ENCODE measurements at places on chromosomes 4 and X.

- DNase-seq: no peak
Observed at GRCh38 chr4:166003811-166004210, 130.8 kb downstream of the TLL1 start.

DNA sequence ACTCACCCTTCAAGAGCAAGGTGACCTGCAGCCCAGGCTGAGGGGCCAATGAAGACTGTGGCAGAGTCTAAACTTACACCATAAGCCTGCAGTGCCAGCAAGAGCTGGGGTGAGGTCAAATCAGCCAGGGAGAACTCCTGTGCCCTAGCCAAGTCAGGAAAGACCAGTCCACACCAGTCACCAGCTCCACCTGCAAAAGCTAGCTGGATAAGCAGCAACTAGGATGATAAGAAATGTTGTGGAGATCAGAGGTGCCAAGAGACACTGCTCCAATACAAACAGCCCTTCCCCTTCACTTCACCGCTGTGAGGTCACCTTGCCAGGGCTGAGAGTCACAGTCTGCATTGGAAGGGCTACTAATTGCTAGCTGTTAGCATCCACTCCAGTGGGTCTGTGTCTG is 31.3 kb downstream of the NIPAL1 start:
- DNase-seq: no peak

DNA sequence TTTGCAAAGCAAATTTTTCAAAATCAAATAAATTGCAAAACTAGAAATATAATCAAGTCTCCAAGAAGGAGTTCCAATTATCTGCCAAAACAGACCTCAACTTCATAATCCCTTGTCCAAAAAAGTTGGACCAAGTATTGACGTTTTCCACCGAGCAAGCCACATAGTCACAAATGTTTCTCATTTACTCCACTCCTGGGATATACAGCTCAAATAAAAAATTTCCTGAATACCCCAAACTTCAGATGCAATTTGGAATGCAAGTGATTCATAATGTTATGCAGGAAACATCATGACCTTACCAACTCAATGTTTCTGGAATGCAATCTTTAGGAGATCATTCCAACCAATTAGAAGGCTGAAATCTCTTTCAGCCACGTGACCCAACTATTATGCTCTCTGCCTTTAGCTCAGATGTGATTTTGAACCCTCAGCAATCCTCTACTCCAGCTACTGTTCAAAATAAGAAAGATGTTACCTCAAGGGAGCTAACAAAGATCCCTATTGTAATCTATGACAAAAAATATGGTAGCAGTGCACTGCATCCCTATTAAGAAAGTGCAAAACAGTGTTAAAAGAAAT is 72.4 kb downstream of the PRDM5 start:
- DNase-seq: no peak

DNA sequence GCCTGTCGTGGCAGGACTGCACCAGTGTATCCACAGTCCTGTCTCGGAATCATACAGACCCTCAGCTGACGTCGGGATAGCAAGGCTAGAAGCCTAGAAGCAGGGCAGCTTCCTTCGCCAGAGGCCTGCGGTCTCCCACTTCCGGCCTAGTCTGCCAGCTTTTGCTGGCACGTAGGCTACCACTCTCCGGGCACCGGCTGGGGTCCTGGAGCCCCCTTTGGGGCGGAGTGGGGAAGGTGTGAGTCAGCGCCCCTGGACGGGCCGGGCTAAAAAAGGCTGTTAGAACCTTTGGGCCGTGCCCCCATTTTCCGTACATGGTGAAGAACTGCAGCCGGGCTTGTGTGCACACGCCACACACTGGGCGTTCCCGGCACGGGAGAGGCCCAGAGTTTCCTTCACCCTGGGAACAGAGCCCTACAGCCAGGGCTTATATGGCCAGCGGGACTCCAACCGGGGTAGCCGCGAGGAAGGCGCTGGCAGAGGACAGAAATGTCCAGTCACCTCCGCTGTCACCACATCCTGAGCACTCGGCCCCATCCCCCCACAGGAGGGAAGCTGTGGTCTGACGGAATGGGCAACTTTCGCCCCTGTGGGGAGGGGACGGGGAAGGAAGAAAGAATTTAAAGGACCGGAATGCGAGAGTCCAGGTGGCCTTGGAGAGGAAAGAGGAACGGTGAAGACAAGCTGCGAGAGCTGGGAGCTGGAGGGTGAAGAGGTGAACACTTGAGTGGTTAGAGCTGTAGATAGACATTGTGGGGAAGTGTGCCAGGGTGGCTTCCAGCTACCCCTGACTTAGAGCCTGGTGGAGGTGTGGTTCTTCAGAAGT is 4.6 kb downstream of the MAGIX start:
- no peak for DNase-seq

GRCh38 chr4:182862921-182863320 is 54.3 kb downstream of the DCTD start:
- no peak for DNase-seq

GRCh38 chrX:97705936-97706335 is 822.2 kb downstream of the RPA4 start:
- no peak for DNase-seq

DNA sequence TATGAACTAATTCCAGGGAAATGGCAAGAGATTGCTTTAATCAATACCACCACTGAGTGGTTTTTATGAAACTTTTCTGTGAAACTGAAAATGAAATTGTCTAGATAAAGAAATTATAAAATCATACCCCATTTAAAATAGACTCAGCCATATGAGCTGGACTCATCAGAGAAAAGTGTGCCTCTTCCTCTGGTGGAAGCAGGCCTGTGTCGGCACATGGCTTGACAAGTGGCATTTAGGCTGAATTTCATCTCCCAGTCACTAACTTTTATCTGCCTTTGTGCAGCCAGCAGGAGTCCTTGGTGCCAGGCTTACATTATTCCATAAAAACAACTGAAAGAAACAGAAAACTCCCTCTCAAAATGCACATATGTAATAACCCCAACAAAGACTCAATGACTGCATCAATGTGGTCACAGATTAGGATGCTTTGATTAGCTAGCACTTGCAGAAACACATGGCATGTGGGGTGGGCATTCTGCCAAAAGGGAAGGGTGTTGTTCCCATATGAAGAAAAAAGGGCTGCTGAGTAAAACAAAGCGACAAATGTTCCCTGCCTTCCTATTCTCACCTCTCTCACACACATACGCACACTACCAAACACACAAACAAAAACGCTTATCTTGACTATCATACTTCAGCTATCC is 232.3 kb downstream of the PABPC4L start:
- no peak for DNase-seq

DNA sequence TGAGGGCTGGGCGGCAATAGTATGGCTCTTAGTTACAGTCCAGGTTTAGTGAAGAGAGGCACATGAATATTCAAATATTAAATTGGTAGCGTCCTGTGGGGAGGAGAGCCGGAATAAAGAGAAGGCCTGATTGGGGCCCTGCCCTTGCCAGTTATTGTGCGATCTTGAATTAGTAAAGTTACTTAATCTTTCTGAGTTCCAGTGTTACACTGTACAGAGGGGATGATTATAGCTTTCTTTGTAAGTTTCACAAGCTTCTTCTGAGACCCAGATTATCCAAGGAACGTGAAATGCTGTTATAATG is 1.2 kb downstream of the METAP1 start:
- no peak for DNase-seq

DNA sequence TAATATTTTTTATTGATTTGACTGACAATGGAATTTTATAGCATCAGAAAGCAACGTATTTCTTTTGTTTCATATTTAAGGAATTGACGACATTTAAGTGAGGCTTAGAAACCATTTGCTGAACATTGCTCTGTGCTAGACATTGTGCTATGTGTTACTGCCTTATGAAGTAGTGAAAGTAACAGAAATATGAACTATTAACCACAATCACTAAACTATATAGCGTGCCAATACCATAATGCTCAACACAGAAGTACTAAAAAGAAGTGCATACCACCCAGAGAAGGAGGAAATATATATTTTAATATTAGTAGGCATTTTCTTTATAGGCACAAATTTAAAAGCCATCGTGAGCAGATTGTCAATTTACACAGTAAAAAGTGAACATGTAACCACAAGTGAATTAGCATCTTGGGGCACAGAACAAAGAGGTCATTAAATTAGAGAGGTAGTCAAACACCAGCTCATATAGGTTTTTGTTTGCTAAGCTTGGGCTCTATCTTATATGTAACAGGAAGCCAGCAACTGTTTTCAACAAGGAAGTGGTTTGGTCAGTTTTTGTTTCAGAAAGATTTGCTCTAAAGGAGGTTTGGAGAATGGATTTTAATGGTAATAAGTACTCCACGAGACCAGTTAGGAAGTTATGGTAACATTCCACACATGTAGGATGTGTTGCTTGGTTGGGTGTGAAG is 270.7 kb downstream of the GRXCR1 start:
- no peak for DNase-seq

DNA sequence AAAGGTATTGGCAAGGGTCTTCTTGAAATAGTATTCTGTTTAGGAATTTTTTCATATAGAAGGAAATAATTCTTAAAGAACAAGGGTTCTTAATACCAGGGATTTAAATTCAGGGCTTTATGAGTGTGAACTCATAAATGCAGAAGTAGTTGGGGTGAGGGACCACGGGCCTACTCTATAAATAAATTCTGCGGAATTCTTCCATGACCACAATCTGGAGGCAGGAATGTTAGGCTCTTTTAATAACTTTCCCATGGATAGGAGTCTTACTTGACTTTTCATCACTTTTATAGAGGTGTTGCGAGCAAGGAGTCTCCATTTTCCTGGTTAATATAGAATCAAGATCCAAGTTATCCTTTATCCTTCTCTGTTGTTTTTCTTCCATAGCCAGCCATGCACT is 76.7 kb upstream of the SLC4A4 start:
- no peak for DNase-seq

- no peak for DNase-seq
Observed at GRCh38 chrX:39580043-39580442, 517.7 kb downstream of the BCOR start.

DNA sequence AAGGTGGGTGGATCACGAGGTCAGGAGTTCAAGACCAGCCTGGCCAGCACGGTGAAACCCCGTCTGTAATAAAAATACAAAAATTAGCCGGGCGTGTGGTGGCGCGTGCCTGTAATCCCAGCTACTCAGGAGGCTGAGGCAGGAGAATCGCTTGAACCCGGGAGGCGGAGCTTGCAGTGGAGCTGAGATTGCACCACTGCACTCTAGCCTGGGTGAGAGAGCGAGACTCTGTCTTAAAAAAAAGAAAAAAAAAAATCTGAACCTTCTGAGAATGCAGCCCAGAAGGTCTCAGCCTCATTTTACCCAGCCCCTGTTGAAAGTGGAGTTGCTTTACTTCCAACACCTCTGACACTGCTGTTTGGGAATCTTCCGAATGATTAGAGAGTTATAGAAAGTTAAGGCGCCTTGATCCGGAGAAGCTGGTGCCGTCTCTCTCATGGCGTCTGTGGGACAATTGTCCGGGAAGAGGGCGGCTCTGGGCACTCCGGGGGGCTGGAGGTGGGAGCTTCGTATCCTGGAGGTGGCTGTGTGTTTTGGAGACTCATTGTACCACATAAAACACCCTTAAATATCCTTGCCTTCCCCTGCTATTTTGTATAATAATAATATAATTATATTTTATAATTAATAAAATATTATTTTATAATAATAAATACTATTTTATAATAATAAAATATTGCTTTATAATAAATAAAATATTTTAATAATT is 92.7 kb upstream of the PPP2R3B start:
- DNase-seq: no peak

DNA sequence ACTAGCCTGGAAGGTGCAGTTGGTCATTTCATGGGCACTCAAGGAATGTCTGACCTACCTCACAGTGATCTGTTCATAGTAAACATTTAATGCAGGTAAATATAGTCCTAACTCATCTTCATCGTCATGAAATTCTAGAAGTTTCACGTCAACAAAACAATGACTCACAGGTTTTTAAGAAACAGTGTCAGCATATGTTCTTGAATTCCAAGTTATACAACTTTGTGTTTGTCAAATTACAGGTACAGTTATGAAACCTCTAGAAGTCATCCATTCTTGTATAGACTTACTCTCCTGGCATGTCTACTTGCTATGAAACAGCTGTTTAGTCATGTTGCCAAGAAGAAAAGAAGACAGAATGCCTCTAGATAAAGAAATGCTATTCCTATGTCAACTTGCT is 46.6 kb downstream of the AFM start:
- DNase-seq: no peak

DNA sequence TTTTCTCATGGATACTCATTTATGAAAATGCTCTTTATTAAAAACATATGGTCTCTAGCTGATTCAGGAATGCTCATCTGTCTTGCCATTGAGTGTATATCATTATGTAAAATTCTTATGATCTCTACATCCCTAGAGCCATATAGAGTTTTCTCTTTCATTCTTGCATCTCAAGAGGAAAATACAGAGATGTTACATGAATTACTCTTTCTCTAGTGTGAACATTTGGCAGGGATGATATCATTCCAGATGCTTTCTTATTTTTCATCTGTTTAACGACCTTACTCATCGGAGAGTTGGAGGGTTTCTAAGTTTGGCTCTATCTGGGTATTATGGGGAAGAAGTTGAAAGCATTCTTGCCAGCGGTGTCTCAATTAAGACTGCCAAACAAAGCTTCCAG is 202.9 kb upstream of the SLC7A11 start:
- no peak for DNase-seq

GRCh38 chr4:5890063-5890727 is 2.7 kb downstream of the CRMP1 start:
- no peak for DNase-seq

GRCh38 chr4:75030649-75031235 is 97.8 kb downstream of the PARM1 start:
- no peak for DNase-seq

GRCh38 chrX:37958525-37959211 is 47.7 kb upstream of the SYTL5 start:
- no peak for DNase-seq

- DNase-seq: no peak
Observed at GRCh38 chr4:6674500-6675149, 19.1 kb upstream of the S100P start.

DNA sequence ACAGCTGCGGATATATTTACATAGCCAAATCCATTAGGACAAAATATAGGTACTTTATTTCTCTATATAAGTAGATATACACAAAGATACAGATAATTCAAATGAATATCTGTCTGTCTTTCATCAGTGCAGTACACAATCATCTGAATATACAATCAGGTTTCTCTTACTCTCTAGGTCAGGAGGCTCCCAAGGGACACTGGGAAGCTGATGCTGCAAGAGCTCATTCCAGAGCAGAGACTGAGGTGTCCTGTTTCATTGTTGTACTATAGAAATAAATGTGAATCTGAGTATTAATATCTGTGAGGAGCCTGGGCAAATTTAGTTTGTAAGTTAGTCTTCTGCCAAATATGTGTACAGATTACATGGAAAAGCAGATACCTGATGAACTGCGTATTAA is 4.2 kb downstream of the TLL1 start:
- no peak for DNase-seq

GRCh38 chr4:173913496-173913895 is 370.0 kb downstream of the FBXO8 start:
- no peak for DNase-seq

GRCh38 chrX:56000729-56001128 is 231.4 kb upstream of the KLF8 start:
- no peak for DNase-seq

GRCh38 chr4:175435381-175435783 is 376.7 kb downstream of the GPM6A start:
- no peak for DNase-seq

GRCh38 chr4:31918891-31919290 is 1198.7 kb downstream of the PCDH7 start:
- DNase-seq: no peak
